ENCODE measurements at places on chromosomes 16 and 17.

GRCh38 chr17:64007838-64008282, 9.7 kb downstream of the PRR29 start:
- no peak for DNase-seq

DNA sequence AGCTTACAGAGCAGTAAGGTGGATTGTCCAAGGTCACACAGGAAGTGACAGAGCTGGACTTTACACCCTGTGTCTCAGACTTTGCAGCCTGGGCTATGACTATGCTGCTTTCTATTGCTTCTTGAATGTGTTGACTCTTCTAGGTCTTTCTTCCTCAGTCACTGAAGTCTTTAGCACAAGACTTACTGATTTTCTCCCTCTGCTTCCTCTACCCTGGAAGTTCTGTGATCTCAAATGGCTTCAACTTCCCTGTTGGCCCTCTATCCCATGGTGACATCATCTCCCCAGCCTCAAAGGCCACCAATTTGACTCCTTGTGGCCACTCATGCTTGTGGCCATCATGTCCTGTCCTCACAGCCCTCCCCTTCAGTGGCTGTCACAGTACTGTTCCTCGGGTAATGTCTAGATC, 181.3 kb downstream of the HS3ST3A1 start:
- DNase-seq, result no peak

DNA sequence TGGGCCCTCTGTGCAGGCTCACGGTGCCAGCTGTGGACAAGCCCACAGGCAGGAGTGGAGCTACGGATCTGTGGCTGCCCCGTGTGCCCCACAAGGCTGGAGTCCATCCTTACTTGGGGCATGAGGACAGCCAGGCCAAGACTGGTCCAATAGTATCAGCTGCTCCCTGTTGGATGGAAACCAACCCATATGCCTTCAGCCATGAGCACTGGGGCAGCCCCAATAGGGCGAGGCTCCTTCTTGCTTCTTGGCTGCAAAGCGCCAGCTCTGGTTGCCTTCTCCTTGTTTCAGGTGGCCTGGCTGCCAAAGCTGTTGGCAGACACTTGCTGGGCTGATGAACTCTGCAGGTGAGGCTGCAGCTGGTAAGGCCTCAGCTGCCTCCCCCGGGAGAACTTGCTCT, 188.0 kb downstream of the ENGASE start:
- no peak for DNase-seq

- DNase-seq, result peak; percentile 84
Observed at GRCh38 chr17:65561452-65562205, at the start of gene AXIN2. TSS of gene AXIN2 (minus strand) at chr17:65561648. CDS start at chr17:65558620, 3,028 bp downstream.

DNA sequence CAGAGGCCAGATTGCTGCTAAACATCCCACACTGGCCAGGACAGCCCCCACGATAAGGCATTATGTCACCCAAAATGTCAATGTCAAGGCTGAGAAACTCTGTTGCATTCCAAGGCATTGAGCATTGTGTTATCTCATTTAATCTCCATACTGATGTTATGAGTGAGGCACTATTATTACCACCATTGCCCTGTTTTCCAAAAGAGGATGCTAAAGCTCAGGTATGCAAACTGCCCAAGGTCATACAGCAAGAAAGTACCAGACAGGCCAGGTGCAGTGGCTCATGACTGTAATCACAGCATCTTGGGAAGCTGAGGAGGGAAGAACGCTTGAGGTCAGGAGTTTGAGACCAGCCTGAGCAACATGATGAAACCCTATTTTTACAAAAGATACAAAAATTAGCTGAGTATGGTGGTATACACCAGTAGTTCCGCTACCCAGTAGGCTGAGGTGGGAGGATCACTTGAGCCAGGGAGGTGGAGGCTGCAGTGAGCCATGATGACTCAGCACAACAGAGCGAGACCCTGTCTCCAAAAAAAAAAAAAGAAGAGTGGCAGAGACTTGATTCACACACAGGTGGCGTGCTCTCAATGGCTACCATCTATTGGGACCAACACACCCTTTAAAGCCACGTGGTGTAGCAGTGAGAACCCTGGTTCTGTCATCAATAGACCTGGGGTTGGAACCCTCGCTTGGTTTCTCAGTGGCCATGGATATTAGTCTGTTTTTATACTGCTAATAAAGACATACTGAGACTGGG, 58.8 kb upstream of the GRIN2A start:
- DNase-seq, result no peak

GRCh38 chr16:65790768-65791167, 575.7 kb upstream of the CDH5 start:
- no peak for DNase-seq

- no peak for DNase-seq
Observed at GRCh38 chr16:54326266-54326662, 39.7 kb upstream of the IRX3 start.
